Endothelial cell of umbilical vein (primary cell): ENCODE measurements at places on chromosomes 12 and 14. TPM values are rescaled to one million over a fixed set of nuclear protein-coding genes. Genes with fewer than 3 reads are reported as not detected.

GRCh38 chr12:3282384-3282670 is 205.1 kb downstream of the TSPAN9 start:
- H3K4me3 ChIP-seq: no peak overlapping the region
- no peak overlapping the region for H3K27ac ChIP-seq
- no peaks in the 10 kb centered on the region for H3K36me3 ChIP-seq
- no peak for DNase-seq
- no peaks in the 10 kb centered on the region for H3K4me1 ChIP-seq
- no peaks in the 10 kb centered on the region for H3K27me3 ChIP-seq

- H3K36me3 ChIP-seq: no peaks in the 10 kb centered on the region
- no peak for DNase-seq
- peaks cover 4% of the 10 kb centered on the region for H3K27me3 ChIP-seq
- H3K27ac ChIP-seq: no peak overlapping the region
- H3K4me1 ChIP-seq: no peaks in the 10 kb centered on the region
Measured at GRCh38 chr12:111067498-111067897, 147.1 kb upstream of the MYL2 start.

DNA sequence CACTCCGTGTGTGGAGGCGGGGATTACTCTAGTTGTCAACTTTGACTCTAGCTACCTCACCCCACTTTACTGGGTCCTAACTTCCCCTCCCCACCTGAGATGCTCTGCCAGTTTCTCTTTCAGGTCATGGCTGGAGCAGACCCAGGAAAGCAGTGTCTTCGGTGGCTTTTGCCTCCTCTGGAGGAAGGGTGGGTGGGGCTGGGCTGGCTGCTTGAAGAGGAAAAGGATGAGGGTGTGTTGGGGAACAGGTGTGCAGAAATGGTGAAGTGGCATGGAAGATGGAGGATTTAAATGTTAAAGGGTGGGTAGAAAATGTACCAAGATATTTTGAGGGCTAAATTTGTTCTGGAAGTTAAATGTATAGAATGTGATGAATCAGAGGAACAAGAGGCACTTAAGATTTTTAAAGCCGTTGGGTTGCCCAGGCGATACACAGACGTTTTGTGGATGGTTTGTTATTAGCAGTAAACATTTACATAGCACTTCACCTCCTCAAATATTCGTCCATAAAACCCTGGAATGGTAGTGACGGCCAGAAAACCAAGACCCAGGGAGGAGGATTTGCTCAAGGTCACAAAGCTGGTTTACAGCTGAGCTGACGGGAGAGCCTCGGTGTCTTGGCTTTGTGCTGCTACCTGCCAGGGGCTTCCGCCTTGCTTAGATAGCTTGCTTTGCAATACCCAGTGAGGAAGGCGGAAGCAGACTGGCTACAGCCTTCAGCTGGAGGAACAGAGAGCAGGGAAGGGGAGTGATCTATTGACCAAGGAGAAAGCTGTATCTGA is 72.2 kb upstream of the PRMT8 start:
- no peaks in the 10 kb centered on the region for H3K27me3 ChIP-seq
- no peak for DNase-seq
- no peaks in the 10 kb centered on the region for H3K36me3 ChIP-seq
- no peaks in the 10 kb centered on the region for H3K4me1 ChIP-seq

- no peak overlapping the region for H3K27ac ChIP-seq
- H3K4me1 ChIP-seq: peaks cover 4% of the 10 kb centered on the region
- DNase-seq: no peak
- no peaks in the 10 kb centered on the region for H3K36me3 ChIP-seq
- no peak overlapping the region for H3K4me3 ChIP-seq
- no peaks in the 10 kb centered on the region for H3K27me3 ChIP-seq
Measured at GRCh38 chr14:37558740-37559139, 36.3 kb downstream of the FOXA1 start.

GRCh38 chr12:14845350-14845750 is 2.0 kb upstream of the ART4 start:
- no peaks in the 10 kb centered on the region for H3K27me3 ChIP-seq
- no peak overlapping the region for H3K27ac ChIP-seq
- DNase-seq: peak; percentile 81

DNA sequence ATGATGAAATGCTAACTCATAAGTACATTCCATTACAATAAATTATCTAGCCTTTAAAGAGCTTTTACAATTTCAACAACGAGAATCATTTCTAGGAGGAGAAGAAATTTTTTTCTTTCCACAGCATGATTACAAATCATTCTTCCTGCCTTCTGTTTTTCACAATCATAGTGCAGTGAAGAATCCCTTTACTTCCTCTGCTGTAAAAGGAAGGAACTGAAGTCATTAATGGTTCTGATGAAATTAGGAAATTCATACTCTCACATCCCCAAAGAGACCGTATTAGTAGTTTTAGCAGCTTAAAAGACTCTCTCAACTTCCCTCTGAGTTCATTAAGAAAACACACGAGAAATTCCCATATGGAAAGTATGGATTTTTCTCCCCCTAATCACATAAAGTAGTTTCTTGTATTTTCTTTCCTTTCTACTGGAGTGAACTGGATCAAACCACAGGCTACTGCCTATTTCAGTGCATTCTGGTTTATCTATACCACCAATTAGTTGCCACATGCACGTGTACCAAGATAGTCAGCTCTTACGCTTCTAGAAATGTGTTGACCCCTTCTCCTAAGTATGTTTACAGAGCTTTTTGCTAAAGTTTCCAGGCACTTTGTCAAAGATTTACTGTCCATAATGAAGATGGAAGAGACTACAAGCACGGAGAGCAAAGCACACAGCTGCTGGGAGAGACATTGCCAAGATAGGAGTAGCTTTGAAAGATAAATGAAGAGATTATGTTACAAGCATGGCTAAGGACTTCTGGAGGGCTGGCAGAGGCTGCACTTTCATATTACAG is 58.9 kb upstream of the KITLG start:
- no peaks in the 10 kb centered on the region for H3K36me3 ChIP-seq
- no peaks in the 10 kb centered on the region for H3K27me3 ChIP-seq
- DNase-seq: peak; percentile 60
- peak overlapping the region; percentile 59 for H3K27ac ChIP-seq

DNA sequence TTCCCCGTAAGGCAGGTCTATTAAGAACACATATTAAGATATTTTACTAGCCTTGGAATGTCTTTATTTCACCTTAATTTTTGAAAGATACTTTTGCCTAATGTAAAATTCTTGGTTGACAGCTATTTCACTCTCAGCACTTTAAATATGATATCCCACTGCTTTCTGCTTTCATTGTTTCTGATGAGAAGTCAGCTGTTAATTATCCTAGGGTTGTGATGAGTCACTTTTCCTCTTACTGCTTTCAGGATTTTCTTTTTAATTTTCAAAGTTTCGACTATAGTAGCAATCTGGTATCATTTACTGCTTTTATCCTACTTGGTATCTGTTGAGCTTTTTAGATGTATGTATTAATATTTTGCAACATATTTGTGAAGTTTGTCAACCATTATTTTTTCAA is 578.9 kb upstream of the ATP2B1 start:
- no peak overlapping the region for H3K27ac ChIP-seq
- DNase-seq: peak; percentile 8
- no peaks in the 10 kb centered on the region for H3K36me3 ChIP-seq
- peaks cover 20% of the 10 kb centered on the region for H3K4me1 ChIP-seq

Gene RFLNA
- total RNA-seq: 3.4 and 19.7 TPM in 2 replicates

Gene KRT72
- not detected in 2 replicates for total RNA-seq

- no peak overlapping the region for H3K27ac ChIP-seq
- H3K4me1 ChIP-seq: peaks cover 20% of the 10 kb centered on the region
- no peaks in the 10 kb centered on the region for H3K36me3 ChIP-seq
- no peaks in the 10 kb centered on the region for H3K27me3 ChIP-seq
- no peak overlapping the region for H3K4me3 ChIP-seq
Measured at GRCh38 chr14:35213143-35213788, 78.9 kb upstream of the PSMA6 start.

GRCh38 chr14:75427126-75427481 is 718 bp upstream of the JDP2 start:
- no peaks in the 10 kb centered on the region for H3K4me1 ChIP-seq
- H3K27ac ChIP-seq: no peak overlapping the region
- H3K4me3 ChIP-seq: peak overlapping the region; percentile 46
- H3K27me3 ChIP-seq: peaks cover 23% of the 10 kb centered on the region

DNA sequence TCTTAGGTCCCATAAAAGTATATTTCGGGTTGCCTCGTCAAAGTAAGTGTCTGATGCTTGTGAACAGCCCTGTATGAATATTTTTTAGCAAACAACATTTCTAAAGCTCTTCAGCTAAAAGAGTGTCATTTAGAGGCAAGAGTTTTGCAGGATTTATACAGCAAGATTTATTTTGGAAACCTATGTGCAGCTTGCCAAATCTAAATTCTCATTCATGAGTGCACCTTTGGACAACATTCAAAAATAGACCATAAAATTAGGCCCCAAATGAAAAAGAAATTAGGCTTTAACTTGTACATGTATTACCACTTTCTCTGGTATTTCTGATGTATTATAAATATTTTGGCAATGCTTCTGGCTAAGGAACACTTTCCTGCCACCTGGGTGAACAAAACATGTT is 224.4 kb upstream of the PDZRN4 start:
- no peak overlapping the region for H3K4me3 ChIP-seq
- no peak for DNase-seq
- no peaks in the 10 kb centered on the region for H3K27me3 ChIP-seq
- no peaks in the 10 kb centered on the region for H3K36me3 ChIP-seq
- no peaks in the 10 kb centered on the region for H3K4me1 ChIP-seq

- no peaks in the 10 kb centered on the region for H3K27me3 ChIP-seq
- no peaks in the 10 kb centered on the region for H3K4me1 ChIP-seq
- no peak overlapping the region for H3K4me3 ChIP-seq
- H3K27ac ChIP-seq: no peak overlapping the region
- DNase-seq: no peak
- no peaks in the 10 kb centered on the region for H3K36me3 ChIP-seq
Measured at GRCh38 chr14:29843981-29844380, 83.7 kb downstream of the PRKD1 start.

GRCh38 chr12:53601296-53601847 is 24.8 kb downstream of the ATF7 start:
- no peak for DNase-seq
- no peak overlapping the region for H3K4me3 ChIP-seq
- no peaks in the 10 kb centered on the region for H3K27me3 ChIP-seq
- peaks cover 3% of the 10 kb centered on the region for H3K36me3 ChIP-seq
- H3K27ac ChIP-seq: no peak overlapping the region

DNA sequence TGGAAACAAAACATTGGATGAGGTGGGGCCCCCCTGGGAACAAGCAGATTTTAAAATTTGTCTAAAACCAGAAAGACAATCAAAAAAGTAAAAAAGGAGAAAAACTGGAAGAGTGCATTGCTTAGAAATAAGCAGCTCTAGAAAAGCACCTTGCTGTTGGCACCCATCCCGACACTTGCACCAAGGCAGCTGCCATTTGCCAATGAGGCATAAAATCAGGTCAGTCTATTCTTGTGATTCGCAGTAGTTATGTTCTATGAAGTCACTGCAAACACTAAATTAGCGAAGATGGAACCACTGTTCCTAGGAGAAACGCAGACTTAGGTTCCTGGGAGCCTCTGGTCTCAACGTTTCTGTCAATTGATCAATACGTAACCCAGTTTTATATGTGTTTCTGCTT is 16.2 kb downstream of the VPS33A start:
- peaks cover 2% of the 10 kb centered on the region for H3K36me3 ChIP-seq
- no peak overlapping the region for H3K4me3 ChIP-seq
- DNase-seq: no peak
- H3K27me3 ChIP-seq: no peaks in the 10 kb centered on the region
- H3K4me1 ChIP-seq: no peaks in the 10 kb centered on the region

DNA sequence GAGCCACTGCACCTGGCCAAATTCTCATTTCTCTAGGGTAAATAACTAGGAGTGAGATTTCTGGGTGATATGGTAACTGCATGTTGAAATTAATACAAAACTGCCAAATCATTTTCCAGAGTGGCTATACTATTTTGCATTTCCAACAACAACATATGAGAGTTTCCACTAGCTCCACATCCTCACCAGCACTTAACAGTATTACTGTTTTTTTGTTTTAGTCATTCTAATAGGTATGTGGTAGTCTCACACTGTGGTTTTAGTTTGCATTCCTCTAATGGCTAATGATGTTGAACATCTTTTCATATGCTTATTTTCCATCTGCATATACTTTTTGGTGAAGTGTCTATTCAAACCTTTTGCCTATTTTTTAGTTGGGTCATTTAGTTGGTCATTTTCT is 5.8 kb upstream of the ZFP36L1 start:
- peaks cover 14% of the 10 kb centered on the region for H3K4me1 ChIP-seq
- H3K36me3 ChIP-seq: no peaks in the 10 kb centered on the region
- H3K27me3 ChIP-seq: no peaks in the 10 kb centered on the region
- no peak overlapping the region for H3K4me3 ChIP-seq

DNA sequence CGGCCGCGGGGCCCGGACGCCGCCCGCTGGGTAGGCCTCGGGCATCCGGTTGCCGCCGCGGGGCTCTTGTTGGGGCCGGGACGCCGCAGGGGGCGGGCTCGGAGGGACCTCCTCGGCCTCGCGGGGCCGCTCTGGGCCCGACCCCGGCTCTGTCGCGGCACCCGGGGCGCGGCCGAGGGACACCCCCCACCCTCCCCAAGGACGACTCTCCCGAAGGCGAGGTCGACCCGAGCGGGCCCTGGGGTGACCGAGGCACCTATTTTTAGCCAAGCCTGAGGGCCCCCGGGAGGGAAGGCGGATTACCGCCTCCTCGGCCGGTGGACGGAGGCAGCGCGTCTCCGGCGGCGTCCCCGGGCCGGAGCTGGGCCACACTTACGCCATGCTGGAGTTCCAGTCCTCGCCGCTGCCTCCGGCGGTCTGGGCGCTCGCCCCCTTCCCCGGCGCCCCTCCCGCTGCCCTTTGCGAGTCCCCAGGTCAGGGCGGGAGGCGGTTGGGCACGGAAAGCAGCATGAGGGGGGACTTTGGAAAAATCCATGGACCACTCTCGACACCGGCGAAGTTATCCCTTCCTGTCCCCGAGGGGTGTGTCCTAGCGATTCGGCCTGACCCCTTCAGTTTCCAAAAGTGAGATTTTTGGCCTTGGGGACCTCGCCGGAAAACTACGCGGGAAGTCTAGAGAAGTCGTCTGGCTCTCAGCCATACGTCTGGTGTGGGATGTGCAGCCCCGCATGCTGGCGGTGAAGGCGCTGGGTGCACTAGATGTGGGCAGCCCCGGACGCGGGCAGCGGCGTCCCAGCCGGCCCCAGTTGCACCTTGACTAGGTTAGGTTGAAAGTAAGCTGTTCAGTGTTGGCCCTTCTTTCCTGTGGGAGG is 699 bp downstream of the KTN1 start:
- H3K4me3 ChIP-seq: peak overlapping the region; percentile 73
- peaks cover 14% of the 10 kb centered on the region for H3K4me1 ChIP-seq
- H3K27ac ChIP-seq: peak overlapping the region; percentile 70
- H3K27me3 ChIP-seq: no peaks in the 10 kb centered on the region
- no peaks in the 10 kb centered on the region for H3K36me3 ChIP-seq
- DNase-seq: peak; percentile 47

- H3K4me3 ChIP-seq: no peak overlapping the region
- no peaks in the 10 kb centered on the region for H3K4me1 ChIP-seq
- DNase-seq: no peak
- no peaks in the 10 kb centered on the region for H3K36me3 ChIP-seq
- no peaks in the 10 kb centered on the region for H3K27me3 ChIP-seq
Measured at GRCh38 chr14:87916103-87916885, 76.7 kb downstream of the GALC start.
